Fibroblast of villous mesenchyme (primary cell): ENCODE measurements at places on chromosomes 12 and 14. TPM values are rescaled to one million over a fixed set of nuclear protein-coding genes. Genes with fewer than 3 reads are reported as not detected.

DNA sequence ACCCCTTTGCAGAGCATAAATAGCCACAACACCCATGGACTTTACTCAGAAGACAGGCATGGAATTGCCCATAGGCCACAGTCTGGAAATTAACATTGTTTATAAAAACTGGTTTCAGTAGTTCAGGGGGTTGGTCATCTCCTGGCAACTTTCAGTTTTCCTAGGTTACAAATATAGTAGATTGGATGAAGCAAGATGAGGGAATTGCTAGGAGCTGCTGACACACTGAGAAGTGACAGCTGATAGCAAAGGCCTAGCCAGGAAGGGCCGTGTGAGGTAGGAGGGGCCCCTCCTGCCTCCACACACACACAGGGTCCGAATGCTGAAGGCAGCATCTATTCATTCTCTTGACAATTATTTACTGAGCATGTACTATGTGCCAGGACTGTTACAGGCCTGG, 8.3 kb downstream of the GALNT16 start:
- peak; percentile 51 for DNase-seq

- peak; percentile 38 for DNase-seq
Observed at GRCh38 chr12:123063535-123063934, 83.1 kb downstream of the ARL6IP4 start.

DNA sequence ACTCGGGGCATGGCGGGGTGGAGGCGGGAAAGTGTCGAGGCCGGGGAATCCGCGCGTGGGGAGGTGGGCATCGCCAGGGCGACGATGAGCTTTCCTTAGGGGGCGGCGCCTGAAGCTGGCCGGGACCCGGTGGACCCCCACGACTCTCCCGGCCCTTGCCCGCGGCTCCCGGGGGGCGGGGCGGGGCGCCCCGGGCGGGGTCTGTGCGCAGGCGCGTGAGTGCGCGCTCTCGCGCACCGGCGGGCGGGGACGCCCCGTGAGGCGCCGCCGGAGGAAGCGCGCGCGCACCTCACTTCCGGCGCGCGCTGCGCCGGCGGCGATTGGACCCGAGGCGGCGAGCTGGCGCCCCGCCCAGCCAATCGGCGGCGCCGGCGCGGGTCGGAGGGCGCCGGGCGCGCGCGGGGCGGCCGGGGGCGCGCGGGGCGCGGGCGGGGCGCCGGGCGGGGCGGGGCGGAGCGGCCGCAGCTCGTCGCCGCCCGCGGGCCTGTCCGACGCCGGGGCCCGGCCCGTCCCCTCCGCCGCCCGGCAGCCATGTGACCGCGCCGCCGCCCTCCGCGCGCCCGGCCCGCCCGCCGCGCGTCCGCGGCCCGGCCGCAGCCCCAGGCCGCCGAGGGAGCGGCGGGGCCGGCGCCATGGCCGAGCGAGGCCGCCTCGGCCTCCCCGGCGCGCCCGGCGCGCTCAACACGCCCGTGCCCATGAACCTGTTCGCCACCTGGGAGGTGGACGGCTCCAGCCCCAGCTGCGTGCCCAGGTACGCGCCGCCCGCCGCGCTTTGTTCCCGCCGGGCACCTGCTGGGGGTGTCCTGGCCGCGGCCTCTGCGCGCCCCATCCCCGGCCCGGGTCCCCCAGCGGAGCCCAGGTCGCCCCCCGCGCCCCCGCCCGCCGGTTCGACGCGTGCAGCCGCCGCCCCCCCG, at the start of gene PACS2:
Gene PACS2, plus strand, starts transcription at position 462 of the 914 bp plus-strand sequence. Its CDS starts 171 bp downstream, at position 633.
- DNase-seq = peak; percentile 82

DNA sequence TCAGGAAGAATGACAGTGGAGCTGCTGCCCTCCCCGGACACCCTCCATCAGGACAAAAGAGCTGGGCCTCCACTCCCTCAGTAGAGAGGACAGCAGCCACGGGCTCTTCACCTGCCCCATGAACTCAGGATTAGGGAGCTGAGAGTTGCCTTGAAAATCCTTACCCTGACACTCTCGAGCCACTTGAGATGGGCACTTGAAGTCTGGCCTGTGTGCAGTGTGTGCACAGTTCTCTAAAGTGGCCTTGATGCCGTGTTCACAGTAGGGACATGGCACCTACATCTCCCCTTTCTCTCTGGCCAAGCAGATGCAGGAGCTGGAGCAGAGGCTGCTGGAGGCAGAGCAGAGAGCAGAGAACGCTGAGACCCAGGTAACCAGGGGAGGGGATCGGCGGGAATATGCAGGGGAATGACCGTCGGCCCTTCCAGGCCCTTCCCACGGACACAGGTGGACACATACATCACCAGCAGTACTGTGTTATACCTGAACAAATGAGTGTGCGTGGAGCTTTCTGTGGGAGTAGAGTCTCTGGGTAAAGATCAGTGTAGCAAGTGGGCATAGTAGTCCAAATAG, 22.5 kb downstream of the PLEKHH1 start:
- DNase-seq = no peak

DNA sequence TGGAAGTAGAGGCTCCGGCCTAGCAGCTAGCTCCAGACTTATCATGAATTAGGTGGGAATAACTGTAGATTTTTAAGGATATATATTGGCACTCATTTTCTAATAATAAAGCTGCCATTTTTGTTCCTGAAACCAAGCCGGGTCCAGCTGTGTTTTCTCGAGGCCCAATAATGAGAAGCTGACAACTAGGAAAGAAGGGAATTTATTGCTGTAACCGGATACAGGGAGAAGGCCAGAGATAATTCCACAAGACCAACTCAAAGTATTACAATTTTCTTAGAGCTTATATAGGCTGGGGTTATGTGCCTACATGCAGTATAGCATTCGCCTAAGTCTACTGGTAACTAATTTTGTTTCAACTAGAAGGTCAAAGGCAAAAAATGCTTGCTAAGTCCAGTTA, 122.3 kb upstream of the FBXO33 start:
- DNase-seq = no peak

- DNase-seq = no peak
Observed at GRCh38 chr14:91103116-91103515, 10.8 kb upstream of the DGLUCY start.

Gene MMAB
- total RNA-seq = 34.1 and 43.8 TPM in 2 replicates

Gene PRKD1
- total RNA-seq = 11.3 and 13.8 TPM in 2 replicates

Gene SDR9C7
- total RNA-seq = not detected in 2 replicates
